NCI-H446 (cell line): ENCODE measurements at places on chromosomes 5 and 9.

DNA sequence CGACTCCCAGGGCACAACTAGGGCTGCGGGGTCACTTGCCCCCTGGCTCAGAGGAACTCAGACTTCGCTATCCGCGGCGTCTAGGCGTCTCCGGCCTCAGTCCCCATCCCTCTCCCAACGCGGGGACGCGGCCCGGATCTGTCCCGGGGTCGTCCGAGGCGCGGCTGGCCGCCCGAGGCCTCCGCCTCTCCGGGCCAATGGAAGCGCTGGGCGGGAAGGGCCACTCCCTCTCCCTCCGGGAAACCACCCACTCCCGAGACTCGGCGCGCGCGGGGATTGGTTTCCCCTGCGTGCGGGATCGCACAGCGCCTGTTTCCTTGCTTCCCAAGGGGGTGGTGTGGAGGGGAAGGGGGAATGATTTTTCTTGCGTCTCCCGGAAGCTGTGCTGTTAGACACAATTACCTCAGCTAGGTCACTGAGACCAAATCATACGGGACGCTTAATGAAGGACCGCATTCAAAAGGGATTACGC, 38.3 kb downstream of the NR2F1 start:
- DNase-seq, result peak; percentile 72

DNA sequence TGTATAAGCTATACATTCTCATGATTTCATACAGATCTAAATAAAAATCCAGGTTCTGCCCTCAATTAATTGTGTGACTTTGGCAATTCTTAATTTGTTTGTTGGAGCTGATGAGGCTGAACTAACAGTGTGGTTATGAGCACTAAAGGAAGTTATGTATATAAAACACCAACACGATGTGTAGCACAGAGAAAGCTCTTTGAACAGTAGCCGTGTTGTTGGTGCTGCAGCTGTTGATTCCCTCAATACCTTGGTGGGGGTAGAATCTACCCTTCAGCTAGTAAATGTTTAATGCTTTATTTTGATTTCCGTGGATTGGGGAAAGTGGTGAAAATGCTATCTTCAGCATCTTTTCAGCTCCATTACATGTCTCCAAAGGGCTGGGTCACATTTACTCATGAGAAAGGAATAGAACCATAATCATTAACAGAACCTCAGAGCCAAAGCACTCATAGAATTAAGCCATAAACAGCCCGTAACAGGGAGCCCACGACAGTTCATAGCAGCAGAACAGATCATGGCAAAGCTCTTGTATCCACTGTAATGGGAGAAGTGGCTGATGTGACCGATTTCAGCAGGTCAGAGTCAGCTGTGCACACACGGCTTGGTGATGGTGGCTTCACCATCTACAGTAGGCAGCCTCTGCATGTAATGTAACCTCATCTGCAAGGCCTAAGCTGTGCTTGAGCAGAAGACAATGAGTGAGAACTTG, 332.7 kb downstream of the DIRAS2 start:
- no peak for DNase-seq

DNA sequence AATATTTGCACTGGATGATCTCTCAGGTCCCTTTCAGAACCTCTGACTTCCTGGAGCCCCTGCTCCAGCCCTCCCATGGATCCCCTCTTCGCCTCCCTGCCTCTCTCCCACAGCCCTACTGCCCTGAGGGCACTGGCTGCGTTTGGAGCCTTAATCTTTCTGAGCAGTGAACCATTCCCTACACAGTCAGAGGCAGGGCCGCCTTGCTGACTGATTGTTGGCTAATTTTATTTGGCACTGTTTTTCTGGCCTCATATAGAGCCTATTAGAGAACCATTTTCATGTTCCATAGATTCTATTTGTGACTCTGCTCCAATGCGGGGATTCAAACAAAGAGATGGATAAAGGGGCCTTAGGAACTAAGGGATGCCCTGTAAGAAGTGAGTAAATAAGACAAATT, 91.1 kb downstream of the BRINP1 start:
- DNase-seq, result peak; percentile 58

DNA sequence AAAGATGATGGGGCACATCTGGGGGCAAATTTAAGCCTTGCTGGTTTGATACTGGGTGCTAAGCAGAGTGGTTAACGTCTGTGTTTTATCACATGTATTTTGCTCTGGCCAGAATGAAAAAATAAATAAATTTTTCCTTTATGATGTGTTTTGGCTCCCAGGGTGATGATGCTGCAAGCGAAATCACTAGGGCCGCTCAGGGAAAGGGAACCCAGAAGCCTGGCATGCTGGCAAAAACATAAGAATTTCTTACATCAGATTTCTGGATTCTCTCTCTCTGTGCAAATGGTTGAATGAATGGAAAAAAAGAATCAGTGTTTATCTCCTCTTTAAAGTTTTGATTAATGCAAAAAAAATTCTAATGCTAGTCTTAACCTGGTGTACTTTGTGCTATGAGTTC, 1975.2 kb upstream of the C9orf72 start:
- DNase-seq, result no peak

- no peak for DNase-seq
Observed at GRCh38 chr9:83447351-83447750, 90.8 kb downstream of the FRMD3 start.

DNA sequence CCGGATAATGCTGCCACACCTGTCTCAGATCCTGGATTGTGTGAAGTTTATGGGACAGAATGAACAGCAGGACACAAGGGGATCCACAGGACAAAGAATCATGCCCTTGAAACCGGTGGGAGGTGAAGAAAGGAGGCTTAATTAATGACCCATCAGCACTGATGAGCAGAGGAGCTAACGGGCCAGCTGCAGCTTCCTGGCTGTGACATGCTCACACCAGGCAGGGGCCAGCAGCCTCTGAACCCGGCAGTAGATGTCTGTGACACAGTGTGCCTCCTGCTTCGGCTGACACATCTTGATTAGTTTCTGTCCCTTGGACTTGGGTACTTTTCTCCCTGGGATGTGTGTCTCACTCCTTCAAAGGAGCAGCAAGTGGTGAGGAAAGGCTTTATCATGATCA, 328.8 kb upstream of the BRINP1 start:
- no peak for DNase-seq

DNA sequence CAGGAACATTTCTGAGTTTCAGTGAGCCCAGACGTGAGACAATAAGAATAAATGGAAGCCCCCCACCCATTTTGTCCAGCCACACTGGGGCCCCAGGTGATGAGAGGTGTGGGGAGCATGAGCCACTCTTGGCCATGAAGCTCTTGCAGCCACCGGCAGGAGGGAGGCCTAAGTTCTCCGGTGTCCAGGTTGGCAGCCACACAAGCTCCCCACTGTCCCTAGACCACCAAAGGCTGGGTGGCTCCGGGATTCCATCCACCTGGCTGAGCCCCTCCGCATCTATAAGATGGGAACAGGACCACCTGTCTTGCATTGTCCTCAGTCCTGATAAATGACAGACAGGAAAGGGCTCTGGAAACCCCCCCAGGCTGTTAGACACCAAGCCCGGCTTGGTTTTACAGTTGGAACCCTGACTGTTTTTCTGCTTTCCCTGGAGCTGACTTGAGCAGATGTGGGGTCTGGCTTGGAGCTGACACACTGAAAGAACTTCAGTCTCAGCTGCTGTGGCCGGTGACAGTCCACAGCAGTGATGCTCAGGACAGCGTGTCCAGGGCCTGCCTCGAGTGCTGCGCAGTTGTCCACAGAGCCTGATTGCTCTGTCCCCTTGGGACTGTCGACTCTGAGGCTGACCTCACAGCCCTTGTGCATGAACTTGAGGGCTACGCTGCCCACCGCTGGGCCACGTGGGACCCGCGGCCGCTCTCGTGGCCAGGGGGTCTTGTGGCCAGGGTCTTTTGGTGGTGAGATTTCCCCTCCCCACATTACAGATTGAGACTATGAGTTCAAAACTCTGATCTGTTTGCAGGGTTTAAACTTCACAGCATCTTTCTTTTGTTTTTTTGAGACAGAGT, 74.8 kb downstream of the PSMB7 start:
- no peak for DNase-seq

DNA sequence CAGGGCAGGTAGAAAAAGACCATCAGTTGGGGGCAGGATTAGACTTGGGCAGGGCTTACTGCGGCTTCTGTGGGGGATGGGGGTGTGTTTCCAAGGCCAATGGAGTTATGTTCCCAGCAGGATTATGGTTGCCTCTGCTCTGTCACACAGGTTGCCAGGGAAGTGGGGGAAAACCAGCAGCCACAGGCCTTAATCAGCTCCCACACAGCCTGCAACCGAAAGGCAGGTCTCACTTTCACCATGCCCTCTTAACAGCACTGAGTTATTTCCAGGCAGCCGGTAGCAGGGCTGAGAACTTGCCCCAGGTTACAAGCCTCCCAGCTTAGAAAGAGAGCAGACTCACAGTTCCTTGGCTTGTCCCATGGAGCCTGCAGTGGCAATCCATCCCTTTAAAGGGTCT, 205.5 kb downstream of the FGF10 start:
- DNase-seq, result no peak

GRCh38 chr5:66779528-66779927, 183.3 kb downstream of the MAST4 start:
- no peak for DNase-seq

- no peak for DNase-seq
Observed at GRCh38 chr9:112849363-112849922, 41.2 kb downstream of the SLC46A2 start.

DNA sequence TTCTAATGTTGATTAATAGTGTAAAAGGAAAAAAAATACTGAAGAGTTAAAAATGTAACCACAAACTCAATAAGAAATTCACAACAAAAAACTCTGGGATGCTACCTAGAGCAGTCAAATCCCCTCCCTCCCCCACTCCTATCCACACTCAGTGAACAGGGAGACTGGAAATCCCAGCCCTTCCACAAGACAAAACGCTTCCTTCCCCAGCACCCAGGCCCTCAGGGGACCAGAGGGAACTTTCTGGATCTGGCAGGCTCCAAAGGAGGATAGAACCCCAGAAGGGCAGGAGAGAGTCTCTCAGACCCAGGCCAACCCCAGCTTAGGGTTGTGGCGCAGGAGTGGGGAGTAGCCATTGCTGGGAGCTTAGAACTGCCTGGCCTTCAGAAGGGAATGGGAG, 55.0 kb downstream of the DCP2 start:
- no peak for DNase-seq

DNA sequence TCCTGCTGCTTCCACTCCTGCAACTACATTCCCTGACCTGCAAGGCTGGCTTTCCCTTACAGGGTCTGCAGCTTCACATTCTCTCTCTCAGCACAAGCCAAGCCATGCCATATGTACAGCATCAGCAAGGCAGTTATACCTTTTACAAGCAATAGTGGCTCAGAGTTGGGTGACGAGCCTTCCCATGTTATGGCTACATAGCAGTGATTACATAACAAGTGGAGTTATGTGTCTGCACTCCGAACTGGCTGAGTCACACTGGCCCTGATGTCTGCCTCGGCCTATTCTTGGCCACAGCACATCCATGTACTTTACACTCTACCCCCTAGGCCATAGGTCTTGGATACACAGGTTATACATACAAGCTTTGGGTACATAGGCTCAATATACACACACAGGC, 52.0 kb upstream of the SNCAIP start:
- no peak for DNase-seq

GRCh38 chr5:125411744-125412560, 665.5 kb upstream of the ZNF608 start:
- DNase-seq, result peak; percentile 42

- no peak for DNase-seq
Observed at GRCh38 chr5:169544264-169544950, 39.2 kb upstream of the SPDL1 start.

- peak; percentile 25 for DNase-seq
Observed at GRCh38 chr5:107917983-107918382, 247.2 kb upstream of the EFNA5 start.

DNA sequence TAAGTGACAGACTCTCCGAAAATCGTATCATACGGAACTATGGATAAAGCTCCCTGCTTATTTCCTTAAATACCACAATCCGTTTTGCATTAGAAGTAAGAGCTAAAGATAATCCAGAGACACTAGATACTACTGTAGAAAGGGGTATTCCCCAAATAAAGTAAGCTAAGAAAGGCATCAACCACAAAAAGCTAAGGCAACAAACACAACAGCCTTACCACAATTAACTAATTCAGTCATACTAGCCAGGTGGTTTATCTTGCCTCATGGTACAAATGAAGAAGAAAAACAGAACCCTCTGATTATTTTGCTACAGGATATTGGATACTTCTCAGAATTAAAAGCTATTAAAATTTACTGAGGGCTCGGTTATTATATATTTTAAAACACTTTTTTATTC, 14.1 kb downstream of the ERP44 start:
- no peak for DNase-seq

- DNase-seq, result no peak
Observed at GRCh38 chr9:85248514-85249312, 493.0 kb downstream of the AGTPBP1 start.

DNA sequence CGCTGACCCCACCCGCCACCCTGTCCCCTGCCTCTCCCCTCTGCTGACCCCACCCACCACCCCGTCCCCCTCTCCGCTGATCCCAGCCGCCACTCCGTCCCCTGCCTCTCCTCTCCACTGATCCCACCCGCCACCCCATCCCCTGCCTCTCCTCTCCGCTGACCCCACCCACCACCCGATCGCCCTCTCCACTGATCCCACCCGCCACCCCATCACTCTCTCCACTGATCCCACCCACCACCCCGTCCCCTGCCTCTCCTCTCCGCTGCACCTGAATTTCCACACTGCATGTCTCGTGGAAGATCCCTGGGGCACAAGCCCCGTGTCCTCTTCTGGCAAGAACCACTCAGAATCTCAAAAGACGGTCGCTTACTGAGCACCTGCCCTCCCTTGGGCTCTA, 53.4 kb upstream of the OLFM1 start:
- DNase-seq, result no peak

- no peak for DNase-seq
Observed at GRCh38 chr5:95909738-95910137, 51.9 kb downstream of the ELL2 start.

- no peak for DNase-seq
Observed at GRCh38 chr9:80158554-80159170, 586.9 kb downstream of the TLE4 start.

- DNase-seq, result no peak
Observed at GRCh38 chr5:160317434-160317833, 5.1 kb upstream of the CCNJL start.

GRCh38 chr5:34865091-34865490, 26.1 kb downstream of the TTC23L start:
- no peak for DNase-seq

- no peak for DNase-seq
Observed at GRCh38 chr5:150055326-150056074, 30.9 kb downstream of the CSF1R start.

DNA sequence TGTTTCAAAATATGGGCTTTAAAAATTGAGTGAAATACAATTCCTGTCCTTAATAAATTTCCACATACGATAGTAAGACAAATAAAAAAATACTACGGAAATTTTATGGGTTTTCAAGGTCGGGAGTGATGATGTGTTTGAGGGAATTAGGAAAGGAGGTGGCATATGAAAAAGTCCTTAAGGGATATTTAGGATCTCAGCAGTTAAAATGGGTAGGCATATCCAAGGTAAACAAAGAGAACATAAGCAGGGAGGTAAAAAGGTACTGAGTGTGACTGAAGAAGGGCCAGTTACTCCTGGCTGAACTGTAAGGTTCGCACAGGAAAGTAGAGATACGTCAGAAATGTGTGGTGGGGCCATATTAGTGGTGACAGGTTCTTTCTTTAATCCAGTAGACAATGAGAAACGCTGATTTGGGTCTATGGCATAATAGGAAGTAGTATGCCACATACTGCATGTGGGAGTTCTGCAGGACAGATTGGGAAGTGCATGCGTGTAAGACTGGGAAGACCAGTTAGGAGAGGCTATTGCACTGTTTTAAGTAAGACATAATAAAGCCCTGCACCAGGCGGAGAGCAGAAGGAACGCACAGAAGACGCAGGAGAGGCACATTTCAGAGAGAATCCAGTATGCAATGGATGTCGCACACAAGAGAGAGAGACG, 937 bp upstream of the HMGCR start:
- peak; percentile 59 for DNase-seq
